ENCODE measurements at places on chromosomes 1 and 21. TPM values are rescaled to one million over a fixed set of nuclear protein-coding genes. Genes with fewer than 3 reads are reported as not detected.

Gene TRAF3IP3
- total RNA-seq = not detected

DNA sequence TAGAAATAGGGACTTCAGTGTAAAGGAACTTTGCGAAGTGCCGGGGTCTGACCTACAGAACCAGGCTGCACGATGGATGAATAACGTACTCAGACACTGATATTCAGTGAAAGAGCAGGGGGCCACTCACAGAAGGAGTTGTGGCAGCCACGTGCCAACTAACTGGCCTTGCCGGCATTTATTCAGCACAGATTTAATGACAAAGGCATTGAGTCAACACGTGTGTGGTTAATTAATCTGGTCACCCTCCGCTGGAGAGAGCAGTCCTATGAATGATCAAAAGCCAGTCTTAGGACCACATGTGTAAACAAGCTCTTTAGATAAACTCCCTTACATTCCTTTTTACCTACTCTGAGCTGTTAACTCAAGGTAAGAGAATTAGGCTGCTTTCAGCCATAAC is 6.2 kb upstream of the B3GALT2 start:
- no peak for DNase-seq

- no peak for DNase-seq
Measured at GRCh38 chr1:239125027-239125426, 261.3 kb upstream of the CHRM3 start.

GRCh38 chr1:72355899-72356298 is 73.6 kb upstream of the NEGR1 start:
- DNase-seq = no peak

Gene HS2ST1
- 24.6 TPM for total RNA-seq

DNA sequence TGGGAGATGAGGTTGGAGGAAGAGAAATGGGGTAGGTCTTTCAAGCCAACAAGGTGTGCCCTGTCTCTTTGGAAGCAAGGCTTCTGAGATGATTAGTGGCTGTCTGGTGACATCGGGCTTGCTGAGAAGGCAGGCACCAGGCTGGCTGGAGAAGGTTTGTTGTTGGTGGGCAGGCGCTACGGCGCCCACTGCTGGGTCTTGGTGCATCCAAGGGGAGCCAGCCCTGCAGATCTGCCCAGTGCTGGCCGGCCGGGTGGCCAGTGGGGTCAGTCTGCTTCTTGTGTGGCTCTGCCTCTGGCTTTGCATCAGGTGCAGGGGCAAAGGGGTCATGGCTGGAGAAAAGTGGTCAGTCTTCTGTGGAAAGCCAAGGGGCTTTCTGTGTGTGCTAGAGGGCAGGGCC is 126.2 kb downstream of the TLR5 start:
- no peak for DNase-seq

- no peak for DNase-seq
Measured at GRCh38 chr1:194062526-194062925, 876.1 kb upstream of the B3GALT2 start.

- DNase-seq = no peak
Measured at GRCh38 chr1:225866061-225866837, 15.9 kb downstream of the TMEM63A start.

- no peak for DNase-seq
Measured at GRCh38 chr1:177130451-177130945, 34.0 kb downstream of the ASTN1 start.

- DNase-seq = no peak
Measured at GRCh38 chr1:232180779-232181136, 449.2 kb downstream of the SIPA1L2 start.

DNA sequence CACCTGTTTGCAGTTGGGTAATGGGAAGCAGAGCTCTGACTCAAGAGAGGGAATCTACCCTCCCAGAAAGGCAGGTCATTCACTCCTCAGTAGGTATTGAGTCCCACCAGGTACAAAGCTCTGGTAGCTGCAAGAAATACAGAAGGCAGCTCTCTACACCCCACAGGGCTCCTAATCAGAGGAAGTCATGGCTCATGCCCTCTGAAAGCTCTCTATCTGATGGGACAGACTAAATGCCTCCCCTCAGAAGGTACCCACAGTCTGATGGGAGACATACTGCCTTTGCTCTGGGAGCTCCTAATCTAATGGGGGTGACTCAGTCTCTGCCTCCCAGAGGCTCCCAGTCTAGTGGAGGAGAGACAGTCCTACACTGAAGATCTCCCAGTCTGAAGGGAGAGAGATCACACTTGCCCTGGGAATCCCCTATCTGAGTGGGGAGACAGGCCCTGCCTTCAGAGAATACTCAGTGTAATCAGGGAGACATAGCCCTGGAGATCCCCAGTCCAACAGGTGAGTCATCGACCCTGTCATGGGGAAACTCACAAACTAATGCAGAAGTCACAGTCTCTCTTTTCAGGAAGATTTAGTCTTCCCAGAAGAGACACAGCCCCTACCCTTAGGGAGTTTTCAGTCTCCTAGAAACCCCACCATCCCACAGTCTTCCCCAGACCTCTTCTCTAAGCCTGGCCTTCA is 23.7 kb downstream of the CAMK1G start:
- DNase-seq = no peak

Measured in pulmonary artery endothelial cell (primary cell).